NCI-H2029 treated with DMSO at 0.1 percent for 48 hours (cell line): ENCODE measurements at places on chromosomes 1 and 21.

GRCh38 chr1:228146417-228147150 lies 3.1 kb upstream of the GJC2 start:
- no peak for DNase-seq

DNA sequence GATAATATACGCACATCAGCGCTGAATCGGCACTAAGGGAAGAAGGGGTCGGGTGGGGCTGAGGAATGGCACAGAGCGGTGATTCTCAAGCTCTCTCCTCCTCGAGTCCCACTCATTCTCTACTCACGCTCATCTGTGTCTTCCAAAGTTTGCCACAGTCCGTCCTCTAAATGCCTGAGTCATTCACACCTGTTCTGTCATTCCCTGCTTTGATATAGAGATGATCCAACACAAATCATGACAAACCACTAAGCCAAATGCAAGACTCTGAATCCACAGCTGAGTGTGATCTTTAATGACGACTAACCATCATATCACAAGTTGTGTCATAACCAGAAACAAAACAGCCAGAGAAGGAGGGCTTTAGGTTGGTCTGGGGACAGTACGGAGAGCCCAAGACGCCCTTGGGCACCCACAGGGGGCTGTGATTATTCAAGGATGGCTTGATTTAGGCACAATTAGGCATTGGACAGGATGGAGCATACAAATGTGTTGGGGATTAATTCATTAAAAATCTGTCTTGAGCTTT lies 501.5 kb downstream of the KIF26B start:
- no peak for DNase-seq

DNA sequence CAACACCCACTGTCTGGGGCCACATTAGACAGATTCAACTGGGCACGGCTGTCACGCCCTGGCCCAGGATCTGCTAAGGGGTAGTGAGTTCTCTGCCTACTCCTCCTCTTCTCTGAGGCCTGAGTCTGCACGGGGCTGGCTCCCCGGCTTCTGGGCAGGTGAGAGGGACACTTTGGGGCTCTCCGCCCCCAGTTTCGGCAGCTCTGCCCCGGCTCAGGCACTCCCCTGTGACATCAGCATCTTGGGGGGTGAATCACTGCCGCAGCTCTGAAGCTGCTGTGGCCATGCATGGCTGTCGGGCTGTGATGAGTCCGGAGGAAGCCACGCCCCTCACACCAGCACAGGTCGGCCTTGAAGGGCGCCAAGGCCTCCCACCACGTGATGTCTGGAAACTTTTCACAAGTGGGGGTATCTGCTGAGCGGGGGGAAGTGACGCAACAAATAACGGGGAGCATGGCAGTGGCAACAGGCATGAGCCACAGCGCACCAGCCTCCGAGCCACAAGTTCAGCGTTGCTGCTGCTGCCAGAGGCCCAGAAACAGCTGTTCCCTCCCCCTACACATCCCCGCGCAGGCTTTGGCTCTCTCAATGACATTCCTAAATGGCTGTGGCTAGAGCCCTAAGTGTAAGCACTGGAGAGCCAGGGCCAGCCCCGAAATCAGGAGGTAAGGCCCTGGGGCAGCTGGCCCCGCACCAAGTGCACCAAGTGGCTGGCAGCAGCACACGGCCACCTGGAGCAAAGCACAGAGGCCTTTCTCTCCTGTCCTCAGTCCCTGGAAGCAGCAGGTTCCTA lies 26.3 kb downstream of the ZBTB17 start:
- no peak for DNase-seq

- DNase-seq = no peak
These were observed 20.4 kb downstream of the PSMB4 start for GRCh38 chr1:151419819-151420218.

- DNase-seq = no peak
These were observed 65.2 kb upstream of the TMPRSS15 start for GRCh38 chr21:18468790-18469189.

GRCh38 chr1:240656531-240656930 lies 44.6 kb upstream of the GREM2 start:
- DNase-seq = no peak

GRCh38 chr1:84598418-84598817 lies 24.2 kb upstream of the CTBS start:
- DNase-seq = no peak

- no peak for DNase-seq
These were observed 65.4 kb downstream of the AK4 start for GRCh38 chr1:65213271-65214023.

- no peak for DNase-seq
These were observed 3.7 kb downstream of the TCHH start for GRCh38 chr1:152111515-152111968.

GRCh38 chr1:111988743-111989453 lies 570 bp downstream of the KCND3 start:
- no peak for DNase-seq

- no peak for DNase-seq
These were observed 17.6 kb downstream of the NPHP4 start for GRCh38 chr1:5974631-5975030.

- no peak for DNase-seq
These were observed 330.9 kb downstream of the CHRM3 start for GRCh38 chr1:239717097-239717917.

DNA sequence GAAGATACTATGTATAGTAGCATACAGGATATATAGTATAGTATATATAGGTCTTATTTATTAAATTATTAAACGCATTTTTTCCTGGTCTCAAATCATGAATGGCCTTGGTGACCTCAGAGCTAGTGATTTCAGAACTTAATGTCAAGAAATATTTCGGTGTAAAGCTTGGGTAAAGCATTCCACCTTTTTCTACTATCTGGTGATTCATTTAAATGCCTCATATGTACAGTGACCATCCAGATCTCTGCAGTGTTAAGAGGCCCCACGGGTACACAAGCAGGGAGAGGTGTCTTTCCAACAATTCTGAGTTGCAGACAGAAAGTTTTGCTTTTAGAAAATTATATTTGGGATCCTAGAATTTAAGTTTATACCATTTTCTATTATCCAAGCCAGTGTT lies 626.5 kb downstream of the PTPRC start:
- no peak for DNase-seq

- no peak for DNase-seq
These were observed 65.2 kb downstream of the OBSCN start for GRCh38 chr1:228272831-228273571.

- no peak for DNase-seq
These were observed 373.7 kb downstream of the SRGAP2C start for GRCh38 chr1:121558514-121558913.

DNA sequence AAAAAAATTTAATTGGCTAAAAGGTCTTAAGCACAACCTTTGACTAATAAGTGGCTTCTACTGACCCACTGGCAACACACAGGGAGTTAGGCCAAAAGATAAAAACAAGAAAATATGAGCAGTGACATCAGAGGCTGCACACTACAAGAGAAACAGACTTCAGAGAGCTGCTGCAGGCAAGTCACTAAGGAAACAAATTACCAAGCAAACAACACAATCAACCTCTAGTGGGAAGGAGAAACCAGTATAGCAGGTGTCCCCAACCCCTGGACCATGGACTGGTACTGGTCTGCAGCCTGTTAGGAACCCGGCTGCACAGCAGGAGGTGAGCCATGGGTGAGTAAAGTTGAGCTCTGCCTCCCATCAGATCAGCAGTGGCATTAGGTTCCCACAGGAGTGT lies 20.8 kb upstream of the ENSA start:
- DNase-seq = peak; percentile 17

DNA sequence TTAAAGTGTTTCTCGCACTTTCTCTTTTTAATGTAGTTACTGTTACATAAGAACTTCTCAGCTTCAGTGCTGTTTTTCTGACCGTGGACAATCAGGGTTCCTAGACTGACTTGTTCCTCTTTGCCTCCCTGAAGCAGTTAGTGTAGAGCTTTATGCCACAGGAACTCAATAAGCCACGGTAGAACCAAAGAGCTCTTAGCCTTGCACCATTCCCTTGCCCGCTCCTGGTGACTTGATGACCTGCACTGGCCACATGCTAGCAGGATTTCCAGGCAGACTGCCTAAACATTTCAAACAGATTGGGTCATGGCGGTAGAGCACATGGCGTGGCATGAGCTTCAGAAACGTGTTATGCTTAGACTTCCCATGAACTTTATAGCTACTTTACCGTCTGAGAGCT lies 18.8 kb upstream of the FASLG start:
- DNase-seq = no peak

DNA sequence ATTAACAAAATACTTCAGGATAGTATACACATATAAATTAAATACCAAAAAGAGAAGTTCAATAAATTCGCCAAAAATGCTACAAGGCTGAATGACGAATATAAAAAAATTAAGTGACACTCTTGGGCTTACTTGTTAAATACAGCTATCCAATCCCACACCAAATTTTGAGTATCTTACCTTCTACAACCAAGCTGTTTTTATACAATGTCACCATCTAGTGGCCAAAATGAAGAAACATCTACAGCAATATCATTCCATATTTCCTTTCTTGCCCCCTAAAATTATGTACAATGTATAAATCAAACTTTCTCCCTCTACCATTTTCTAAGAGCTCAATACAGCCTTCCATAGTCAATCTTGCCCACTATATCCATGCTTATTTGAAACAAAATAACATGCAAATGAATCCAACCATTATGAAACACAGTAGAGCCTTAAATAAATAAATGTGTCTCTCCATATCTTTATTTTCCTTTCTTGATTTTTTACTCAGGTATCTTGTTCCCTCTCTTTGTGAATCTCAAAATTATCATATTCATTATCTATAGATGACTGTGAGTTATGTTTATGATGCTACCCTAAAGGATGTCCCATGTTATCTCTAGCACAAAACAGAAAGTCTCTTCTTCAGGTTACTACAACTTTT lies 86.3 kb downstream of the ACBD6 start:
- peak; percentile 49 for DNase-seq

DNA sequence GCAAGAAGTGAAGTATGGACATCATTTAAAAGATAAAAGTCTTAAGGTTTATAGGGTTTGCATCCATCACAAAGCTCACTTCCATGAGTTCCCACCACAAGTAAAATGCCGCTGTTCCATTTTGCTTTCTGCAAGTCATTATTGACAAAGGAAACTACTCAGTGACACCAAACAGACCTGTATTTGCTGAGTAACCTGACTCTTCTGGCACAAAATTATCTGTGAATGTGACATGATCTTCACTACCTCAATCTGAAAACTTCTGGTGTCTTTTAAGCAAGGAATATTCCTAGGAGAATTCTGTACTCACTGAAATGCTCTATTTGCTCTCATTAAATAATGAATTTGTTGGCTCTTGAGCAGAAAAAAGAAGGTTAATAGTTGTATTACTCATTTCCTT lies 1077.4 kb upstream of the ADGRL4 start:
- DNase-seq = peak; percentile 82

DNA sequence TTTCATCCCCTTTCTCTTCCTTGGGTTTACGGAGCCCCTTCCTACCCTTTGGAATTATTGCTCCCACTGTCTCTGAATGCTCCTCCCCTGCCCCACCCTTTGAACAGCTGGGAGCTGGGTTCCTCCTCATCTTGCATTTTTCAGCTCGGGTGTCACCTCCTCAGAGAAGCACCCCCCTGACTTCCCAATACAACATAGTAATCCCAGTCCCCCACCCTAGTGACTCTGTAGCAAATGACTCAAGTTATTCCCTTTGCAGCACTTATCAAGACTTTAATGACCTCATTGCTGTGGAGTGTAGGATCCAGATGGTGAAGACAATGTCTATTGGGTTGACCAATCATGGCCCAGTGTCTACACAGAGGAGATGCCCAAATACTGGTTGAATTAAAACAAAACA lies 8.9 kb upstream of the VWA5B1 start:
- no peak for DNase-seq

DNA sequence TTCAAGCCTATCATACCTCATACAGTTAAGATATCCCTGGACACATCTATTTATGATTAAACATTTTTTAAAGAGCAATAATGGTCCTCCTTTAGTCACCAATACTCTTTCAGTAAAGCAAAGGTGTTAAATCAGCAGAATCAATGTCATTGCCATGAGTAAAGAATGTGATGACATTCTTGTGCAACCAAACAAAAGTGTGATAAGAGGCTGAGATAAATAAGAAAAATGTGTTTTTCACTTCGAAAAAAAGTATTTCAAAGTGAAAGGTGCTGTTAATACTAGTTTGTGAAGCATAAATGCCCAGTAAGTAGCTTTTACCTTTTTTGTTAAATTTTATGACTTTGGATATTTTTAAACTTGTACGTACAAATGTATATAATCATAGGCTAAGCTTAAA lies 8.4 kb downstream of the SLC44A5 start:
- DNase-seq = no peak

GRCh38 chr21:27306791-27307775 lies 340.2 kb upstream of the ADAMTS5 start:
- DNase-seq = no peak

DNA sequence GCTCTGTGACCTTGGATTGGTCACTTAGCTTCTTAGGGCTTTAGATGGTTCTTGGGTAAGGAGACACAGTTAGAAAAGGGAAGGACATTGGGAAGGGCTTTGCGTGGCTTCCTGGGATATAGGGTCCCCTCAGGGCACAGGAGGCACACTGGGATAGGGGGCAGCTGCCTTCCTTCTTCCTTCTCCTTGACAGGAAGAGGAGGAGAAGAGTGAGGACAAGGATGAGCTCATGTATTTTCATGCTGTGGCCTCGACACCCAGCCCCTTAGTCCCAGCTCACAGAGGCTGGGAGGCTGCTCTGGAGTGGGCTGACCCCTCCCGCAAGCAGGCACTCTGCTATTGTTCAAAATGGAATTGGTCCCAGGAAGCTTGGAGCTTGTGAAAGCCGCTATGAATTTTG lies 45.7 kb upstream of the POU3F1 start:
- no peak for DNase-seq

DNA sequence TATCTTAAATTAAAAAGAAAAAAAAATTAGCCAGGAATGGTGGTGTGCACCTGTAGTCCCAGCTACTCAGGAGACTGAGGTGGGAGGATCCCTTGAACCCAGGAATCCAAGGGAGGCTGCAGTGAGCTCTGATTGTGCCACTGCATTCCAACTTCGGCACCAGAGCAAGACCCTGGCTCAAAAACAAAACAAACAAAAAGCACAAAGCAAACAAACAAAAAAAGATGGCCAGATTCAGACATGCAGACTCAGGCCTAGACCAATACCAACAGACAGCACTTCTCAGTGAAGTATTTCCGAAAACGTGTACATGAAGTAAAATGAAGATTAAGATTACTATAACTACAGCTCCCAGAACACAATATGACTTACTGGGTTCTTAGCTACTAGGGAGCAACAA lies 10.6 kb downstream of the SLC35D1 start:
- DNase-seq = no peak

- no peak for DNase-seq
These were observed 42.9 kb downstream of the VPS13D start for GRCh38 chr1:12272770-12273169.

DNA sequence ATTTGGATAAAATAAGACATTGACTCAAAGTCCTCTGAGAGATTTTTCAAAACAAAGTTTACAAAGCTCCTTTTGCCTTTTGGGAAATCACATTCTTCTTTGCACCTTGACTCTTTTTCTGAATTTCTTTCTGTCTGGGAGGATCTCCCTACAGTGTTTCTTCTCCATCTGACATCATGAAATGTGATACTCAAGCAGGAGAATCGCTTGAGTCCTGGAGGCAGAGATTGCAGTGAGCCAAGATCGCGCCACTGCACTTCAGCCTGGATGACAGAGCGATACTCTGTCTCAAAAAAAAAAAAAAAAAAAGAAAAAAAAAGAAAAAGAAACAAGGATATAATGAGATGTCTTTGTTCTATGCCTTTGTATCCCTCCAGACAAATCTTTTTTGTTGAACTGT lies 13.3 kb upstream of the GRIK1 start:
- no peak for DNase-seq
